ENCODE measurements at places on chromosomes 3 and 15.

- DNase-seq = peak; percentile 82
Observed at GRCh38 chr3:113838631-113839209, at the start of gene GRAMD1C. GRAMD1C (plus strand) TSS chr3:113838788; CDS start chr3:113838910, 122 bp downstream.

- no peak for DNase-seq
Observed at GRCh38 chr3:64080616-64081234, 57.4 kb upstream of the PSMD6 start.

- peak; percentile 60 for DNase-seq
Observed at GRCh38 chr3:105368566-105369499, 2.1 kb downstream of the ALCAM start.

- no peak for DNase-seq
Observed at GRCh38 chr15:90558171-90558573, 28.4 kb downstream of the CRTC3 start.

GRCh38 chr3:9118222-9118621 lies 131.2 kb downstream of the SRGAP3 start:
- no peak for DNase-seq

DNA sequence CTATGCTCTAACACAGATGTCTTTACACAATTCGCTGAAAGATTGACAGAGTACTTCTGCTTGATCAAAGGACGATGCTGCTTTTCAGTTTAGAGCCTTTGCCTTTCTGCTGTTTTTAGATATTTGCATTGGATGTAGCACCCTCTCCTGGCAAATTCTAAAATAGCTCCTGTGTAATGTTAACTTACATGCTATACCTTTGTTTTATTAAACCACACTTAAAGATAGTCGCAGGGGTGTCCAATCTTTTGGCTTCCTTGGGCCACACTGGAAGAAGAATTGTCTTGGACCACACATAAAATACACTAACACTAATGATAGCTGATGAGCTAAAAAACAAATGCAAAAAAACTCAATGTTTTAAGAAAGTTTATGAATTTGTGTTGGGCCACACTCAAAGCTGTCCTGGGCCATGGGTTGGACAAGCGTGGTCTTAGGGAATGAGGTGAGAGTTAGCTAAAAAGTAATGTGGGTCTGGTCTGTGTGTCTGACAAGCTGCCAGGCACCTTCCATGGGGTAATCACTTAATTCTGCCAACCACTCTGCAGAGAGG lies 62.9 kb downstream of the ATG7 start:
- DNase-seq = peak; percentile 5

DNA sequence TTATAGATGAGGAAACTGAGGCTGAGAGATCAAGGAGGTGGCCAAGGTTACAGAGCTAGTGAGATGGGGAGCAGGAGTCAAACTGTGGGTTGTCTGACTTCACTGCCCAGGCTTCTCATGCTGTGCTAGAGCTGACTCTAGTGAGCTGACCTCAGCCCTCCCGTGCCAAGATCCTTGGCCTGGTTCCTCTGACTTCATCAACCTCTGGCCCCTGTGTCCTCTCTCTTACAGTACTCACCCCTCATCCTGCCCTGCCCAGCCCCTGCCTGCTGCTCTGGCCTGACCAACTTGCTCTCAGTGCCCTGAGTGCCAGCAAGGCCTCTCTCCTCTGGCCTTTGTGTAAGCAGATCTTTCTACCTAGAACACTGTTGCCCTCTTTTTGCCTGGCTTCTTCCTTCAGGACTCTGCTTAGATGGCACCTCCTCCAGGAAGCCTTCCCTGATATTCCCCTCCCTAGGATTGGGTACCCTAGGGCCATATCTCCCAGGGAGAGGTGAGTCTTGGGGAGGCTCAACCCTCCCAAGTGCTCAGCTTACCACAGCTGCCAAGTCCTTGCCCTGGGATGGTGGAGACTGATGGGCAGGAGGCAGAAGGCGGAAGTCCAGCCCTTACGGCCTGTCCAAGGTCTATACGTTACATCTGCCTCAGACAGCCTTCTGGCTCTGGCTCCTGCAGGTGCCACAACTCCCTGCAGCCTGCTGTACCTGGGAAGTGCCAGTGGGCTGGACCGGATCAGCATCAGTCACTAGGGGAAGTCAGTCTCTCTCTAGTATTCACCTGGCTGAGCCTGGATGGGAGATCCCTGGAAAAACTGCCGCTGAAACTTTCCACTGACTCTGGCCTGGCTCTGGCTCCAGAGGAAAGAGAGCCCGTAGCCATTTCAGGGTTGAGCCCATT lies 36.3 kb upstream of the FAM107A start:
- no peak for DNase-seq

- no peak for DNase-seq
Observed at GRCh38 chr3:72549761-72550581, 298.3 kb downstream of the SHQ1 start.

GRCh38 chr3:44923632-44924456 lies 49.4 kb downstream of the TGM4 start:
- DNase-seq = no peak

- no peak for DNase-seq
Observed at GRCh38 chr3:75687323-75687722, 23.2 kb downstream of the FRG2C start.

- no peak for DNase-seq
Observed at GRCh38 chr3:188262913-188263683, 109.1 kb downstream of the LPP start.

GRCh38 chr3:161386991-161387770 lies 15.9 kb upstream of the SPTSSB start:
- DNase-seq = no peak

- no peak for DNase-seq
Observed at GRCh38 chr3:108134555-108134880, 43.7 kb upstream of the CD47 start.

DNA sequence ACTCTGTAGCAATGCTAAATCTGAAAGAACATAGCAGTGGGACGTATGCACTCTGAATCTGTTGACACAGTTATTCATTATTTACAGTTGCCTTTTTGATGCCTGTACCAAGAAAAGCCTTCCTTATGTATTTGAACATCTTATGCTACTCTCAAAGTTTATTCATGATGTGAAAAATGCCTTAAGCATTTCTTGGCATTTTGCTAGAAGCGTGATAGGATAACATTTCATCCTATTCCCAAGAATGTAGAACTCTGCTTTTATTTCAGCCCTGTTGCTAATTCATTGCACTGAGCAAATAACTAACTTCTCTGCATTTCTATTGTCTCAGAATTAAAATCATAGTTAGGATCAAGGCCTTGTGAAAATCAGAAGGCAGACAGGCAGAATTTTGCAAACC lies 105.5 kb downstream of the STRIT1 start:
- no peak for DNase-seq

GRCh38 chr3:15646851-15647511 lies 45.4 kb downstream of the BTD start:
- no peak for DNase-seq

- no peak for DNase-seq
Observed at GRCh38 chr15:50224606-50225005, 40.9 kb downstream of the HDC start.

- DNase-seq = no peak
Observed at GRCh38 chr15:30926161-30926560, 22.4 kb downstream of the FAN1 start.

- DNase-seq = peak; percentile 33
Observed at GRCh38 chr15:72783004-72783639, 436 bp downstream of the ADPGK start.

- DNase-seq = no peak
Observed at GRCh38 chr15:62115847-62116246, 49.1 kb downstream of the C2CD4A start.

DNA sequence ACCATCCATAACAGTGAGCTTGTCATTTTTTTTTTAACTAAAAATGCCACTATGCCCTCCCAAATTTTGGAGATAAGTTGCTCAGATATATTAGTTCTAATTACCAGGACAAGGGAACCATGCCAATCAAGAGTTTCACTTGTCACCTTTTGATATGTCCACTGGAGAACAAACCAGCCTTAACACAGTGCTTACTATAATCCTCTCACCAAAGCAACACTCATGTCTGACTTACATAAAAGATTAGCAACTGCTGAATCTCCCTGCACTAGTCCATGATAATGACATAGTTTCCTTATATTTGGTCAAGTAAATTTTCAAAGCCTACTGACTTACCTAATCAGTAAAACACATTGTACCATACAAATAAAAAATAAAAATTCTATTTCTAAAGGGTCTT lies 44.4 kb downstream of the TTBK2 start:
- DNase-seq = no peak

DNA sequence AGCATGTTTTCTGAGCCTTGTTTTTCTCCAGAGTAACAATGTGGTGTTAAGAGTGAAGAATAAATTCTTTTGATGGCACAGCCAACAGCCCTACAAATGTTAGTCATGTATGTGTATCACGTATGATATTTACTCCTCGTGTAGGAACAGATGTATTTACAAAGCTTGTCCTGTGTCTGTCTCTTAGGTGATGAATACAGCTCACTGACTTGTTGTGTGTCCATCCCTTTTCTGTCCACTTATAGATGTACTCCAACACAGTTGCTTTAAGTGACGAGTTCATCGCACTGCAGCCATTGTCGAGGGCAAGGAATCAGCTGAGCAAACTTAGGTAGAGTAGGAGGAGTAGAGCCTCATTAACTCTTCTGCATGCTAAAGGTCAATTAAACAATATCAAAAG lies 78.1 kb downstream of the DCUN1D1 start:
- DNase-seq = no peak

DNA sequence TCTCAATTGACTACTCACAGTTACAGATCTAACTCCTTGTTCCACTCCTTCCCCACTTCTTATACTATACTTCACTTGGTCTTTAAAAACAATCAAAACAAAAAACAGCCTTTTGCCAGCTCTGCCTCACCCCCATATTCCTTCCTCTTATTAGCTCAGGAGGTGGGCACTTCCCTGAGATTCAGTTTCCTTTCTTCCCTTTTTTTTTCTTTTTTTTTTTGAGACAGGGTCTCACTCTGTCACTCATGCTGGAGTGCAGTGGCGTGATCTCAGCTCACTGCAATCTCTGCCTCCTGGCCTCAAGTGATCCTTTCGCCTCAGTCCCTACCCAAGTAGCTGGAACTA lies 6.9 kb downstream of the C3orf62 start:
- no peak for DNase-seq

DNA sequence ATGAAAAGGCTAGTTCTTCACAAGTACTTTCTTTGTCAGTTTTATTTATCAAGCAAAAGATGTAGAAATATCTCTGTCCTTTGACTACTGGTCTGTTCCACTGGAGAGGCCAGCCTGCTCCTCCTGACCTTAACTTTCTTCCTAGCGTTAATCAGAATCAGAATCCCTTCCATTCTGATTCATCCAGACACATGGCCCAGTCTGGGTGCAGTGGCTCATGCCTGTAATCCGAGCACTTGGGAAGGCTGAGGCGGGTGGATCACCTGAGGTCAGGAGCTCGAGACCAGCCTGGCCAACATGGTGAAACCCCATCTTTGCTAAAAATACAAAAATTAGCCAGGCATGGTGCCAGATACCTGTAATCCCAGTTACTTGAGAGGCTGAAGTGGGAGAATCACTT lies 32.0 kb upstream of the MANF start:
- DNase-seq = no peak

- DNase-seq = no peak
Observed at GRCh38 chr15:49468481-49468839, 45.4 kb downstream of the FGF7 start.

DNA sequence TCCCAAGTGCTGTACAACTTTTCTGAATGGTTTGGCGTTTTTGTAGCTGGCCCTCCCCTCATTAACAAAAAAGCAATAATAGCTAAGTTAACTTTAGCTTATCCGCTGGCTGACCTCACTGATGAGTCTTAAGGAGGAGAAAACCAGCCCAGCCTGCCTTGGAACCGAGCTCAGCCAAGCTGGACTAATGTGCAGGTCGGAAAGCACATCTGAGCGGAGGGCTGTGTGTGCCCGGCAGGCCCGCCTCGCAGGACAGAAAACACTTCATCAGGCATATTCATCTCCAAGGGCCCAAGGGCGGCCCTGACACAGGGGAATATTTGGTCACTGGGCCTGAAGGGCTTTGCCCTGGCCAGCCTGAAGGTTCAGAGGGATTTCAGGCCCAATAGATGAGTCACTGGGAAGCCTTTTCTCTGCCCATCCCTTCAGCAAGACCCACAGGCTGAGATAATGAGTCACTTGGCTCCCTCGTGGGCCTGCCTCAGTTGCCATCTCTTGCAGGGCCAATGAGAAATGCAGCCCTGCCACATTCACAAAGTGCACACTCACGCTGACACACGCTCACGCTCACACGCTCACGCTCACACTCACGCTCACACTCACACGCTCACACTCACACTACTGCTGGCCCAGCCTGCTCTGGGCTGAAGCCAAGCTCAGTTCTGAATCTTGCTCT lies 75.1 kb downstream of the SLC12A8 start:
- DNase-seq = no peak

- no peak for DNase-seq
Observed at GRCh38 chr3:138396752-138397410, 37.5 kb upstream of the ESYT3 start.

GRCh38 chr3:51642462-51642861 lies 28.6 kb upstream of the TEX264 start:
- DNase-seq = no peak

- DNase-seq = no peak
Observed at GRCh38 chr15:68957696-68958095, 27.4 kb downstream of the SPESP1 start.

GRCh38 chr3:153087595-153088566 lies 74.1 kb upstream of the RAP2B start:
- no peak for DNase-seq

DNA sequence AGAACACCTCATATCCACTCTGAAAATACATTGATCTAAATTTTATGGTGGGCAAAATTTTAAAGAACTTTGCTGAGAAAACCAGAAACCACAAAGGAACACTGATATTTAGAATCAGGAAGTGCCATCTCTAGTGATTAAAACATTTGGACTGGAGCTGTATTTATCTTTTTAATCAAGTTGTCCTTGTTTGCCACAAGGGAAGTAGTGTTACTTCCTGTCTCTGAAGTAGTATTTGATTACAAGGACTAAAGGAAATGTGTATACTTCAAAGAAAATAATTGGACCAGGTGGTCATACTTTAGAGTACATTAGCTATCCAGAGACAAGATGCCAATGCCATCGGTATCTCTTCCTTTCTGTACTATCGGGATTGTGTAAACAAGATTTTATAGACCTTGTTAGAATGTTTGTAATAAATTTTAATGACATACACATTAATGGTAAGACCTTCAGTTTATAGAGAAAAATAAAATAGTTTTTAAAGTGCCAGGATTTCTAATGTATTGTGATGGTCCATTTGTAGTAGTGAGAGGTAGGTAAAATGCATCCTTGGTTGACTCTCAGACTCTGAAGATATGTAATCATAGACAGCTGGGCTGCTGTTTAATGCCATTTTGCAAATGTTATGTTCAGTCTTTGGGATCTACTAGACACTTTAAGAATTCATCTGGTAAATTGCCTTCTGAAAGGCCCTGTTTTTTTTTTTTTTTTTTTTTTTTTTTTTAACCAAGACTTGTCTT lies 131.9 kb downstream of the B3GALNT1 start:
- no peak for DNase-seq

- no peak for DNase-seq
Observed at GRCh38 chr3:80331494-80332170, 563.8 kb upstream of the ROBO1 start.

GRCh38 chr15:40770147-40770721 lies 454 bp downstream of the C15orf62 start:
- no peak for DNase-seq

Measured in stimulated activated CD4-positive, alpha-beta T cell treated with anti-CD3 and anti-CD28 coated beads, Interleukin-2, amount 100 ng/mL, for 48 hours (primary cell).